ENCODE measurements at places on chromosomes 12 and 14.
A peak's percentile ranks its signal among the peaks of the same experiment; 100 is the strongest.

DNA sequence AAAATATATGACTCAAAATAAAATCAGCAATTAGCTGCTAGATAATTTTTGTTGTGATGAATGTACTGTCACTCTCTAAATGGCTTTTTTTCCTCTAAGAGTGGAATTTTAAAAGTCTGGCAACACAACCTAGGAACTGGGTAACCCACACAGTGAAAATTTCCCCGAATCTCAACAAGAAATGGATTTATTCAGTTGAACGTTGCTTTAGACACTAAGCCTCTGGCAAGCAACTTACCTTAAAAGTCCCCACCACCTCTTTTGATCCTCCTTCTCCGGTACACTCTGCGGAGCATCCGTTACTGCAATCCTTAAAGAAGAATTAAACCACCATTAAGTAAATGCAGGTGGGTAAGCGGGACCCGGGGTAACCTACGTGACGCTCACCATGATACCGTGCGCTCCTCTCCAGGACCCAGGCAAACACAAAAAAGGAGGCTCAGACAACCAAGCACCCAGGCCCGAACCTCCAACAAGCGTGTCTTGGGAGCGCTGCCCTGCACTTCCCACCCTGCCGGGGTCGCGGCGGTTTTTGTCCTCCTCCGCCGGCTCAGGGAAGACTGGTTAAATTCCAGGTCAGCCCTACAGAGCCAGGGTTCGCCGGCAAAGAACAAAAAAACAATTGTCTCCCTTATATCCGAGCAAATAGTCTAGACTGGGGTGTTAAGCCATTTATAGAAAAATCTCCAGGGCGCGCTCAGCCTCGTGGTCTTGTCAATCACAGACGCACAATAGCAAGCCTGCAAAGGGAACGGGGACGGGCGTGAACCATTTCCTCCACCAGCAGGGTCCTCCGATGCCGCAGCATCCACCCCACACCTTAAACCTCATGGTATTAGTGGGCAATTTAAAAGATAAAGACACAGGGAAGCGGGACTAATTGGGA, 47.1 kb downstream of the BCAT1 start:
- DNase-seq, result no peak

- no peak for DNase-seq
Observed at GRCh38 chr14:80926397-80927082, 15.0 kb downstream of the CEP128 start.

- DNase-seq, result no peak
Observed at GRCh38 chr12:1670358-1671268, 20.3 kb upstream of the ADIPOR2 start.

GRCh38 chr12:75170640-75171185, 38.9 kb downstream of the KCNC2 start:
- no peak for DNase-seq

DNA sequence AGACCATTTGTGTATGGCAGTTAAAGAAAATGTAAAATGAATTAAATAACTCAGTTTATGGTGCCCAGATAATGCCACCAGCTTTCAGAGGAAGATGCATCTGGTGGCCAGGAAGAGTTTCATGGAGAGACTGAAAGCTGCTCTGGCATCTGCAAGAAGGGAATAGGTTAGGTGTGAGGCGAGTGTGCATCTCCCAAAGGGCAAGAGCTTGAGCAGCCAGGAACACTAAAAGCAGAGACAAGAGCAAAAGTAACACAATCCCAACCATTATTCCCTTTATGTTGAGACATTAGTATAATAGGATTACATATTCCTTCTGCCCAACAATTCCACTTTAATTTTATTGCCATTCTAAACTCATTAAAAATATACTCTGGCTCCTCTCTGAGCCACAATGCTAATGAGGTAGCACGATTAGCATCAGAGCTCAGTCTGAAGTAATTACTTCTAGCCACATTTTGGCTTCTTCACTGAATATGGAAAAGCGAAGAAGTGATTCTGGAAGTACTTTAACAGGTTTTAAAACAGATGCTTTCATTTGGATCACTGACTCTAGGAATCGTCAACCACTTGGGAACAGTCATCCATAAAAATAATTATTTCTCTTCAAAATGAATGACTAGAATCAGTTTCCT, 309.4 kb upstream of the TMTC1 start:
- no peak for DNase-seq

GRCh38 chr12:103877934-103878510, 37.0 kb upstream of the NT5DC3 start:
- DNase-seq, result peak; percentile 20

GRCh38 chr12:104748790-104749189, 209.3 kb downstream of the SLC41A2 start:
- no peak for DNase-seq

DNA sequence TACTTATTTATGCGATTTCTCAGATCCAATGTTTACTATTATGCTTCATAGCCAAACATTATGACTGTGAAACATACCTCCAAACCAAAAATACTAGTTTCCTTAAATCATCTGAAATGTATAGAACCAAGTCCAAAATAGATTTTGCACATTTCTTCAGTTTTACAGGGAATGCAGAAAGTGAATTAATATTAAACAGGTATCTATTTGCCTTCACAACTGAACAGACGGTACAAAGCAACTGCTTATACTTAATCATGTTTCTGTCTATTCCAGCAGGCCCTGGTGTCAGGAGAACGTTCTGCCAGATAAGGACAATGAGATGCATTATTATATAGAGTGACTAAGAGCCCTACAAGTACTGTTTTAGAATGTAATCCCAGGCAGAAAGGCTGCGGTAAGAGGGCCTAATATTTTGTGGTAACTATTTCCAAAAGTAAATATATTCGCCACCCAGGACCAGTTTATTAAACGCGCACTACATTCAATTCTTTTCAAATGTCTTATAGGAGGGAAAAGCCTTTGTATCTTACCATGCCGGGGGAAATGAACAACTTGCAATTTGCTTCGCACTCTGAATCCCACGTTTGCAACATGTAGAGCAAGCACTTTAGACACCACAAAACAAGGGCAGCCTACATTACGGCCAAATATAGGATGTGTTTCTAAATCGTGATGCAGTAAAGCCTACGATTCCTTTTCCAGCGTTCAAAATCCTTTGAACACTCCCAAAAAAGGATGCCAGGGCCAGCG, 1.5 kb downstream of the CORO1C start:
- DNase-seq, result no peak

- no peak for DNase-seq
Observed at GRCh38 chr14:100159094-100159864, at the start of gene DEGS2. Gene DEGS2, minus strand, starts transcription at chr14:100159645. Its CDS starts 58 bp downstream, at chr14:100159587.

GRCh38 chr12:41998436-41998835, 146.2 kb downstream of the GXYLT1 start:
- no peak for DNase-seq

GRCh38 chr12:110931315-110931728, 10.9 kb upstream of the MYL2 start:
- no peak for DNase-seq

GRCh38 chr12:7961395-7962178, 25.6 kb upstream of the SLC2A3 start:
- no peak for DNase-seq

DNA sequence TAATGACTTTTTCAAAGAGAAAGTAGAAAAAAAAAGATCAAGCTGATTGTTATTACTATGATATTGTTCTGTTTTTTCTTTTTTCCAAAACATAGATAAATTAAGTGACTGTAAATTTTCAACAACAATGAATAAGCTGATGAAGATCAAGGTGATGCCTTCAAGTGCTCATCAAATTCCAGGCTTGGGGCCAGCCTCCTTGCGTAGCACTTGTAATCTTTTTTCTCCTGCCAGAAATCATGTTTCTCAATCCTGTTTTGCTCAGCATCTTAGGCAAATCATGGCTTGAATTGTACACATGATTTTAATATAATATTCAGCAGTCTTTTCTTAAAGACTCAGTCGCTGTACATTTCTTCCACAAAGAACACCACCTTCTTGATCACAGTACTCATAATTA, 333.2 kb downstream of the NPAS3 start:
- no peak for DNase-seq

DNA sequence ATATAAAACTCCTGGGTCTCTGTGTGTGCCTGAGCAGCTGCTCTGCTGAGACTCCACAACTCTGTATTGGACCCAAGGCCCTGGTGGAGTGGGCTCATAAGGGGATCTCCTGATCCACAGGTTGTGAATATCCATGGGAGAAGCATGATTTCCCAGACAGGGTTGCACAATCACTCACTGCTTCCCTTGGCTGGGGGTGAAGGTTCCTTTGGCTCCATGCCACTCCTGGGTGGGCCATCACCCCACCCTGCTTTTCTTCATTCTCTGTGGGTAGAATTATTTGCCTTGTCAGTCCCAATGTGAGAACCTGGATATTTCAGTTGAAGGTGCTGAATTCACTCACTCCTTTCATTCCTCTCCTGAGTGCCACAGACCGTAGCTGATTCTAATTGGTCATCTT, 205.2 kb upstream of the TMEM260 start:
- no peak for DNase-seq

- DNase-seq, result no peak
Observed at GRCh38 chr12:3757261-3757660, 4.4 kb upstream of the CRACR2A start.

DNA sequence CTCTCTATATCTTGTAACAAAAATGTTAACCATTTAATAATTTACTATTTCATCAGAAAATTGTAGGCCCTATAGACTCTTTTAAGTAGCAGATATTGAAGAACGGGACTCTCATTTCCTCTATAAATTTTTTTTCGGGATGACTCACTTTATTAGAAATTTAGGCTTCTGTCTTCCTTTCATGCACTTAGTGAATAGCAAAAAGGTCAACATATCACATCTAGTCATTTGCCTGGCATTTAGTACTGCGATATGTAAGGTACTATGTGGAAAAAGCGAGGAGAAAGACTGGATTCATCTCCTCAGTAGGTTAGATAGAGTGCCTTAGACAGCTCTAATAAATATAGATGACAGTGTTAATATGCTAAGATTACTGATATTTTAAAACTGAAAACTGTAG, 166.3 kb upstream of the PTPRQ start:
- no peak for DNase-seq
